Kidney epithelial cell (primary cell): ENCODE measurements at places on chromosomes 4 and X.

DNA sequence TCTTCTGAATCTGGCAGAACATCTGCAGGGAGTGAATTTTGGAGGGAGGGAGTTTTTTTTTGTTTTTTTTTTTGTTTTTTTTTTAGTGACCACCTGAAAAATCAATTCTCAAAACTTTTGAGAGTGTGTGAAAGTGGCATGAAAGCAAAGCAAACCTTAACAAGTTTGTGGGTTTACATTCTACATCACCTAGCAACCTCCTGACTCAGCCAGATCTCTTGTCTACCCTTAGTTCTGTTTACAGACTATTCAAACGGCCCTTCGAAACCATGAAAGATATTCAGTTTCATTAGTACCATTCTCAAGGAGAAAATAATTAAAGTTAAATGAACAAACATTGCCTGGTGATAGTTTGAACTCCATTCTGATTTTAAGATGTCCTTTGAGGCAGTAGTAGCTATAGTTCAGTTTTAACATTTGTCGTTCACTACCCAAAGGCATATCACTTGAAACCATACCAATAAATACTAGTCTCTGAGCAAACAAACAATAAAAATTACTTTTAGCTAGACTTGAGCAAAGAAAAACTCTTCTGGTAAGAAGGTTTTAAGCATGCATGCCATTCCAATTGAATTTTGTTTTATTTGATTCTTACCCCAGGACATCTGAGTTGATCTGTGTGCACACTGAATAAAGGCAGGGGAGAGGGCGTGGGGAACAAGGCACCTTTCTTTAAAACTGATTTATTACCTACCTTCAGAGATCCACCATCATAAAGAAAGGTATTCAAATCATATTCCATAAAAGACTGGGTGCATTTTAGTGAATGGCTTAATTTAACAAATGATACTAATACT lies 137.7 kb downstream of the ARX start:
- no peak for DNase-seq

GRCh38 chr4:20181926-20182325 lies 69.8 kb upstream of the SLIT2 start:
- no peak for DNase-seq

- no peak for DNase-seq
Observed at GRCh38 chrX:39613997-39614679, 483.6 kb downstream of the BCOR start.

DNA sequence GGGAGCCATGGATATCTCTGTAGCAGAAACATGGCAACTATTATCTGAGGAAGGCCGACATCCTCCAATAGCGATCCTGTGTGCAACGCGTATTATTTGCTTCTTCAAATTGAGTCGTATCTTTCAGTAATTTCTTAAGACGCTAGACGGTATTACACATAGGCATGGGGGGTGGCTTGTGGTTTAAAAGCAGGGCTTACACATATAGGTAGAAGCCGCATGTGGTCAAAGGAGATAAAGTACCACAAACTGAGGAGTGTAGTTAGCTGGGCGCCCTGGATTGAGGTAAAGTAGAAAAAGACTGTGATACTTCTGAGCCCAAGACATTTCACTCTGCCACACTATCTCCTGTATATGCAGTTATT lies 94.6 kb downstream of the SORBS2 start:
- DNase-seq, result no peak

DNA sequence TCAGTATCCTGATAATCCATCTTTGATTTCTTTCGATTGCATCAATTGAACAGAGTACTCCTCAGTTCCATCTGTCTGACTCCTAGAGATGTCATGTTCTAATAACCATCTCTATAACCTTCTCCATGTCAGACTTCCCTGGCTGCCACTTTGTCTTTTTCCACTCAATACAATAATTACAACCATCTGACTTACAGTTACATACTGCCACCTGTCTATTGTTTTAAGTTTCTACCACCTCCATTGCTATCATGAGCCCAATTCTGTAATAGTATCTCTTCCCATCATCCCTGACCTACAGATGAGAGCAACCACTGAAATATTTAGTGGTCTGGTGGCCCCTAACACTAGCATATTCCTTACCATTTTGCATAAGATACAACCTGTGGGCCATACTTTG lies 439.2 kb upstream of the FAM47C start:
- no peak for DNase-seq

DNA sequence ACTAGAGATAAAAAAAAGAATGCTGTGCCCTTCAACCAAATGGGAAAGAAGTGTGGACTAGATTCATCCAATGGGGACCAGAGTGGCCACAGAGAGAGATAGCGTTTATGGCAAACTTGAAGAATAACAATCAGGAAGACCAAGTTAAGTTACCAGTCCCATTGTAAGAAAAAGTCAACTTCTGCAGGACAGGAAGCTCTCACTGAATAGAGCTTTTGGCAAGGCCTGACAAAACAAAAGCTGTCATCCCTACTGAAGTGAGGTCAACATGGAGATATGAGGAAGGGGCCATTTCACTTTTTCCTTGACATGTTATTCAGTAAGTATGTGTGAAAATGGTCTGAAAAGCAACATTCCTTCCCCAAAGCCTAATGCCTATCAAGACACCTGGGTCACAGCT lies 111.8 kb upstream of the KLHL13 start:
- DNase-seq, result no peak

DNA sequence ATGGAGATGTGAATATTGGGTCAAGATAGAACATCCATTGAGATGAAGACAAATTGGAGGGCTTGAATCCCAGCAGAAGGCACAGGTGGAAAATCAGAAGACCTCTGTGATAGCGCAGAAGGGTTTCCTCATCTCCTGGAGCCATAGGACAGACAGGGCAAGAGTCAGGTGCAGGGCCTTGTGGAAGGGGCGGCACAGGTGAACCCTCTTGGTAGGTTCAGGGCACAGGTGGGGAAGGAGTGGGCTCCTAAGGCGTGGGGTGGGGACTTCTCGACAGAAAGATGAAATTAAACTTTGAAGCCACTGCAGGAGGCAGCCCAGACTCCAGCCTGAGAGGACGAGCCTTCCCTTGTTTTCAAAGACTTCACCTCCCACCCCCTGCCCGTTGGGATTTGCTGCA lies 9.3 kb upstream of the RGS12 start:
- DNase-seq, result no peak

GRCh38 chrX:149527705-149528104 lies 13.1 kb upstream of the EOLA1 start:
- DNase-seq, result no peak

DNA sequence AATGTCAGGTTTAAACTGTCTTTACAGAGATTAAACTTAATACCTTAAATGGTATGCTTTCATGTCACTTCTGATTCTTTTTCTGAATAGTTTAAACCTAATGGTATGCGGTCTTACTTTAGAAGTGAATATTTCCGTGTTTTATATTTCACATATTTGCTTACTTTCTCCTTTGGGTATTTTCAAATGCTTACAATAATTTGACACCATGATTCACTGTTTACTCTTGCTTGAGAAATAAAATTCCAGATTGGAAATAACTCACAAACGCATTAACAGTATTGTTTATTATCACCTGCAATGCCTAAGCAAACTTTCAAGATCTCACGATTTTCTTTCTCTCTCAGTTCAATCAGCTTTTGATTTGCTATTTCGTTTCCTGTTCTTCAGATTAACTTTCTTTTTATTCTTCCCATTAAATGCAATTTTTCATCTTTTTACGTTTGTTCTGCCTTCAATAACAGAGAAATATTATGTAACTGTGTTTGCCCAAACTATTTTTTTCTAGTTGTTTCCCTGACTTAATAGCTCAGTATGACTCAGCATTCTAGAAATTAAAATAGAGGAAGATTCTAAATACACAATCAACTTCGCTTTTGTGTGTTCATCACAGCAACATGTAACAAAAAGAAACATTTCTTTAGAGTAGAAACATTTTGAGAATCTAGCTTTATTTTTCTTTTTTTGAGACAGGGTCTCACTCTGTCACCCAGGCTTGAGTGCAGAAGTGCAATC lies 955.5 kb upstream of the PRKX start:
- DNase-seq, result no peak

DNA sequence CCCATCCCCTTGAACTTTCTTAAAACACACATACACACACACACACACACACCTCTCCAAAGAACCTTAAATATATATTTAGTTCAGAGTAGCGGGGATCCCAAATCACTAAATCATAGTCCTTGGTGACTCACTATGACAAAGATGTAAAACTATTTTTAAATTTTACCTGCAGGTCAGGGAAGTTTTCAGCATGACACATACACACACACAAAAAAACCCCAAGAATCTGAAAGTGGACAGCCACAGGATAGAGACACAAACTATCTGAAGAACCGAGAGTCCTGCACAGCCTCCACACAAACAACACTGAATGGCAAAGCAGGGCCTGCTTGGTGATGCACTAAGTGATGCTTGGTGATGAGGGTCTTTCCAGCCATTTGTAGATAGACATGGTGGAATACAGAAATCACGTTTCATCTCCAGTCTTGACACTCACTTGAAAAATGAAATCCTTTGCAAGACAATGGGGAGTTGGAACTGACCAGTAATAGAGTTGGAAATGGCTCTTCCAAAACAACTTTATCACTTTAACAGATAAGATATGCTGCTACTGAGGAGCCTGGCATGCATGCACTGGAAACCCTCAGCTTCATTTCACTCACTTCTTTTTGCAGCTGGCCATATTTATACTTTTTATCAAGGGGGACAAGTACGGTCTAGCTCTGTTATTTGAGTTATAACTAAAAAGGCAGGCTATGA lies 307.3 kb downstream of the RAPGEF2 start:
- DNase-seq, result no peak

GRCh38 chr4:44438687-44439086 lies 9.9 kb downstream of the KCTD8 start:
- DNase-seq, result no peak

DNA sequence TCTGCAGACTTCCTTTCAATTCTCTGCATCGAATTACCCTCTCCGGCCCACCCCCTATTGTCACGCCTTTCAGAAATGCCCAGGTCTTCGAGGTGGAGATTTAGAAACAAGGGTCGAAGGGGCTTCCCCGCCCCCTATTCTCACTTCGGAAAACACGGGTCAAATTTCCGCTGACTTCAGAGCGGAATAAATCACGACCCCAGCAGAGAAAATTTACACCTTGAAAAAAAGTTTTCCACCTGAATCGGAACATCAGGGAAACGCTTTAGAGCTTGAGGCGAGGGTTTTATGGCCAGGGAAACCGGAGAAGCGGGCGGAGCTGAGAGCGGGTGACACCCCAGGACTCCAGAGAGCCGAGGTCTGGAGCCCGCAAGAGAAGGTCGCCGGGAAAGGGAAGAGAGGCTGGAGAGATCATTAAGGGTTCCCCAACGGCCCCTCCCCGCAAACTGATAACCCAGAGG lies 1.6 kb downstream of the SHISA3 start:
- DNase-seq, result no peak

- no peak for DNase-seq
Observed at GRCh38 chr4:2304321-2304876, 42.5 kb upstream of the MXD4 start.

DNA sequence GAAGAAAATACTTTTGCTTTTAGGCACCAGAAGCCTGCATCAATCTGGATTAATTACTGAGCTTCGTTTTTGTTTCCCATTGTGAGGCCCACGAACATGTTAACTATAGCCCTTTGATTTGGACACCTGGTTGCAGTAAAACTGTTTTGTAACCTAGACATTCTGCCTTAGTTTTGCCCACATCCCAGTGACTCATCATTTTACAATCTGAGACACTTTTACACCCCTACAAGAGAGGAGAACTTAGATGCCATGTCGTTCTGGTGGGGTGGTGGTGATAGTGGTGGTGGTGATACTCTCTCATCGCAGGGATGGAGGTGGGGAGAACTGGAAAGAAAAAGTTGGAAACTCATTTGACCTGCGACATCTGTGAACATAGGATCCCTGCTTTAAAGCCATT lies 1257.2 kb downstream of the ADGRL3 start:
- DNase-seq, result peak; percentile 58

GRCh38 chr4:25030277-25031076 lies at the start of gene LGI2:
LGI2 (minus strand) TSS chr4:25030946; CDS start chr4:25030693, 253 bp downstream.
- no peak for DNase-seq

GRCh38 chr4:136442447-136442846 lies 1089.8 kb downstream of the PCDH18 start:
- DNase-seq, result no peak

DNA sequence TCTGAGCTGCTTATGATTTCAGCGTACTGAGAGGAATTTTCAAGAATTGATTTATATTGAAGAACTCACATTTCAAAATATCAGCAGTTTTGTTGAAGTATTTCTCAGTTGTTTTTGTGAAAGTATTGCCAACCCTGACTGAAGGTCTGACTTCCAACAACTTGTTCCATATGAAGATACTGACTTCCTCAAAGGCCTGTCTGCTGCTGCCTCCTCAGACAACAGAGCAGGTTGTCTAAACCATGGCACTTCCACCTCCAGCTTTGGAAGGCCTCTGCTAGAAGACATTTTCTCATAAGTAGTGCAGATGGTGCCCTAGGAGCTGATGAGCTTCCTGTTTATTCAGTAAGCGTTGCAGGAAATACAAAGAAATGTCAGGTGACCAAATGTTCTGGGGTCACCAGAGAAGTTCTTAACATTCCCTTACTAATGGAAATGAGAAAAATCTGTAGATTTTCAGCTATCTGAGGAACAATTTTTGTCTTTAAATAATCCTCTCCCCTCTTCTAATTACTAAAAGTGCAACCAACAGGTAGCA lies 28.8 kb downstream of the FGF2 start:
- DNase-seq, result no peak

DNA sequence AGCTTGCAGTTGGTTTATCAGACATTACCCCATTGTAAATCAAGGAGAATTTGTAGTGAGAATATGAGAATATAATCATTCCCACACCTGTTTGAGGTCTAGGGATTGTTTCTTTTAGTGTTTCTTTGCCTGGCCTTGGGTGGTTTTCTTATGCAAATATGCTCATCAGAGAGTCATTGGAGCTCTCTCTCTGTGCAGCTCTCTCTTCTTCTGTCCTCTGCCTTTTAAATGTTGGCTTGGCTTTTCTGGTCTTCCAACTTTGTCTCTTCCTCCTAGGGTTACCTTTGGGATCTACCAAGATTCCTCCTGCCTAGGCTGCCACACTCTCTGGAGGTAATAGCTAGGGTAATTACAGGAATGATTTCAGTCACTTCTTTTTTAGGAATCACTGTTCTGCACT lies 102.3 kb upstream of the ARSJ start:
- no peak for DNase-seq

DNA sequence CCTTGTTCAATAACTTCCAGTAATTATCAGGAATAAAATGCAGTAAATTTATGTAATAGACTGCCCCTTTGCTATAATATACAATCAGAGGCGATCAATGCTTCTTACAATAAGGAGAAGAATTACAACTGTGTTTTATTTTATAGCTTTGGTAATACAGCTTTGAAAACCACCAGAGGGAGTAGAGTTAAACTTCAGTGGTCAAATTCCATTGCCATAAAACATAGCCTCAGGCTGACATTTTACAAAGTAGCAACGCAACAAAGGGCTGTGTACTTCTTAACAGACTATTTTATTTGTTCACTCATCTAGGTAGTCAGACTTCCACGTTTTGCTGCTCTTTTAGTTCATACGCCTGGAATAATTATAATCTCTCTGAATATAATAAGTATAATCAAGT lies 58.5 kb downstream of the TEX13C start:
- no peak for DNase-seq

GRCh38 chr4:75841641-75842520 lies 60.4 kb downstream of the PPEF2 start:
- no peak for DNase-seq

GRCh38 chrX:123339221-123339905 lies 155.3 kb downstream of the GRIA3 start:
- no peak for DNase-seq
